ENCODE measurements at places on chromosomes 3 and 15. TPM values are rescaled to one million over a fixed set of nuclear protein-coding genes. Genes with fewer than 3 reads are reported as not detected.

UPK1B gene
- total RNA-seq = not detected

ASB14 gene
- not detected for total RNA-seq

TMEM44 gene
- total RNA-seq = 9.6 TPM

GTF2E1 gene
- total RNA-seq = 31.1 TPM

CADPS gene
- total RNA-seq = not detected

PRTG gene
- total RNA-seq = 0.30 TPM

CISH gene
- total RNA-seq = 1.5 TPM

CAND2 gene
- 8.2 TPM for total RNA-seq

ACTC1 gene
- total RNA-seq = 4.8 TPM

ZNF501 gene
- 1.4 TPM for total RNA-seq

ZNF662 gene
- total RNA-seq = 1.4 TPM

CFAP20DC gene
- 2.0 TPM for total RNA-seq

P3H2 gene
- 37.6 TPM for total RNA-seq

DAG1 gene
- total RNA-seq = 115 TPM

TAGLN3 gene
- total RNA-seq = 0.27 TPM

ACP3 gene
- not detected for total RNA-seq

SRGAP3 gene
- total RNA-seq = 0.69 TPM

CHP1 gene
- total RNA-seq = 124 TPM

SRP14 gene
- 203 TPM for total RNA-seq

GOLGA8T gene
- not detected for total RNA-seq

GRK7 gene
- total RNA-seq = not detected

Data from HFFc6 (cell line).